ENCODE measurements at places on chromosomes 1 and 21.

GRCh38 chr1:75725861-75726361 lies 1.4 kb downstream of the ACADM start:
- DNase-seq: no peak

GRCh38 chr1:78156805-78157521 lies 111.2 kb downstream of the GIPC2 start:
- DNase-seq: no peak

DNA sequence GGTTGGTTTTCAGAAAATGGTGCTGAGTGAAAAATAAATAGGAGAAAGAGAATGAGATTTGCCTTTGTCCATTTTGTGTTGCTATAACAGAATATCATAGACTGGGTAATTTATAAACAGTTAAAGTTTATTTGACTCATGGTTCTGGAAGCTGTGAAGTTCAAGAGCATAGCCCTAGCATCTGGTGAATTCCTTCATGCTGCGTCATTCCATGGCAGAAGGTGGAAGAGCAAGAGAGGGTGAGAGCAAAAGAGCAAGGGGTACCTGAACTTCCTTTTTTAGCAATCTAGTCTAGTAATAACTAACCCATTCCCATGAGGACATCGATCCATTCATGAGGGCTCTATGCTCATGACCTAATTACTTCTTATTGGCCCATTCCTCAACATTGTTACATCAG lies 209.1 kb upstream of the ZP4 start:
- DNase-seq: no peak

GRCh38 chr1:185939142-185939541 lies 205.0 kb downstream of the HMCN1 start:
- no peak for DNase-seq

Measured in activated naive CD4-positive, alpha-beta T cell treated with Interleukin-2 at 50 U/mL for 16 hours (primary cell).